ENCODE measurements at places on chromosomes 5 and 9.

DNA sequence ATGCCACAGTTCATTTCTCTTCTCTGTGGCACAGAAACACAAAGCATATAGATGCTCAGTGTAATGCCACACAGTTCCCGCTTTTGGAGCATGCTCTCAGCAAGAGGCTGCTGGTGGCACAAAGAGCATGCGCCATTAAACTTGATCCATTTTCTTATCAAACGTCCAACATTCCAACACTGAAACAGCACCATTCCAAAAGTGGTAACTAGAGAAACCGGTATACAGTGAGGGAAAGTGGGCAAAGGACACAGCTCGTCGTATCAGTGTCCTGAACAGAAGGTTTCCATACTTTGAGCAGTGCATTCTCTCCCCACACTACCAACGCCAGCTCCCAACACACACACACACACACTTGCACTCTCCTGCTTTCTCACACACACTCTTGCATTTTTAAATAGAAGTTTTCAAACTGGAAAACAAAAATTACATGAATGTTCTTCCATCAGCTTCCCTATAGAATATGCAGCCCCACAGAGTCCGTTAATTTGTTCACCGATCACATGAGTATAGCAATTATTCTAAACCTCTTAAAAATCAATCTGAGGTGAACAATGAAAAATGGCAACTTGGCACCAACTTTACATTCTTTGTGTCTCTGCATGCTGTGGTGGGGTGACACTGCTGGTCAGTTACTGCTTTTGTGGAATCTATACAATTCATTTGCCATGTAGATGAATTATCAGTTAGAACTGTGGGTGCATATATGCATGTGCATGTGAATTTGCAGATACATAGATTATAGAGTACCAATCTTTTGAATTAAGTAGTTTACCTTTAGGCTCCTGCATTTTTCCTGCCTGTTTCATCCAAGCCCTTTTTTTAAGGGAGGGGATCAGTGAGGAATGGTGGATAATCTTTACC is 5.7 kb downstream of the NFIB start:
- peaks cover 24% of the 10 kb centered on the region for H3K36me3 ChIP-seq
- H3K4me1 ChIP-seq = peaks cover 42% of the 10 kb centered on the region
- no peaks in the 10 kb centered on the region for H3K27me3 ChIP-seq

DNA sequence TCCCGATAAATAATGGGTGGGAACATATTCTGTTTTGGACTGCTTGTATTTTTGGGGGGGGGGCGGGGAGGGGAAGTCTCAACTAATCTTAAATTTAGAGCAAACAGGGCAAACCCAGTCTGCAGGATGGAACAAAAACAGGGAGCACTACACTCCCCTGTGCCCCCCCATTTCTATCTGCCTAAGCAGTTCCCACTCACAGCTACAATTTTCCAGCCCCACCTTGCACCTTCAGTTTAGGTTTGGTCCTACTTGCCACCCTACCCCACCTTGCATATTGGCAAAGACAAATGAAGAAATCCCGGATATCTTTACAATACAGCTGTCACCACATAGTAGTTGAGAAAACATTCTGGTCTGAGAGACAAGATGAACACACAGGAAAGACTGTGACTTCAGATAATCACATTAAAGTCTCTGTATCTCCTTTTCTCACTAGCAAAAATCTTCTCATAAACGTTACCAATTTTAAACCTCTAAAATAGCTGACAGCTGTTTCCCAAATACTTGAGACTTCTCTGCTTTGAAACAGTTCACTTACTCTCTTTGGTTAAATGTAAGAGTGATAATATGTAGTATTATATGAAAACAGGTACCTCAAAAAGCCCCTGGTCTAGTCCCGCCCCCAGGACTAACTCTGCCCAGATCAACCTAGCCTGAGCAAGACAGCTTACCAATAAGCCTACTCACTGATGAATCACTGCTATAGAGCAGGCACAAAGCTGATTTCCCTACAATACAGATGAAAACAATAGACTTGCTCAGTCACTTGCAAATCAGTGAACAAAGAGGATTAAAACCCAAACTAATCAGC is 5.2 kb upstream of the RAPGEF6 start:
- no peak overlapping the region for H3K27ac ChIP-seq
- no peaks in the 10 kb centered on the region for H3K27me3 ChIP-seq
- H3K36me3 ChIP-seq = peaks cover 10% of the 10 kb centered on the region
- peaks cover 6% of the 10 kb centered on the region for H3K4me1 ChIP-seq
- no peak for DNase-seq

- no peak overlapping the region for H3K27ac ChIP-seq
- no peak overlapping the region for H3K4me3 ChIP-seq
- no peaks in the 10 kb centered on the region for H3K27me3 ChIP-seq
- no peak for DNase-seq
- H3K4me1 ChIP-seq = no peaks in the 10 kb centered on the region
These were observed 40.5 kb downstream of the SEMA4D start for GRCh38 chr9:89457376-89457855.

DNA sequence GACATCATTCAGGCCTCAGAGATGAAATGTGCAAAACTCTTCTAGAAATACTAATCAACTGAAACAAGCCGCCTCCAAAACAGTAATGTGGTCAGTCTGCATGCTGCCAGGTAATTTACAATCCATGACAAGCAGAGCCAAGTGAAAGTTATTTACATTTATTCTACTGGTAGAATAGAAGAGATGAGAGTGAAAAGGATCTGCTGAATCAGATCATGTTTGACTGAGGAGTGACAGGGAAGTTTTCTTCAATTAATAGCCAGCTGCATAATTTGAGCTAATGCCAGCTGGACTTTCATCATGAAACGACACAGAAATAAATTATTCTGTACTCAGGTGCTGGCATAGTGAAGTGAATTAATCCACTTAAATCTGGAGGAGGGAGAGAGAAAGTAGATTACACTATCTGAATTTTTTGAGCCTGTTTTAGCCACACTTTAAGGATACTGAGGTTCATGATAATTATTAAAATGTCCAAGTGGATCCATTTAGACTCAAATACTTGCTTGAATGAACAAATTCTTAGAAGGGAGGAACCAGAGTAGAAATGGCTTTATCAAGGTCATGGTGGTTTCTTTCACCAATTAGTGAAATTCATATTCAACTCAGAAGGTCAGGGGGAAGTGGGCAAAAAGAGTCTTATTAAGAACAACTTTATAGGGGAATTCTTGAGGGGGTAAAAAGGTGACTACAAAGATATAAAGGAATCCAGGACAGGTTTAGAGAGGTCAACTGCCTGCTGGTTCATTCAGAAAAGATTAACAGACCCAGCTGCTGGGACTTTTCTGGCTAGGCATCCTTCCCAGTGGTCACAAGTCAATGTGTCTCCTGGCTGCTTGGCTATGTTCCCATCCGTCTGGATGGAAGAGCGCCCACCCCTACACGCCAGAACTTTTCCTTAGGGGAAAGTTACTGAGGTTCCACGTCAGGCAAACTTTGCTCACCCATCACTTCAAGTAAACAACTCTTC is 350.4 kb downstream of the PDE4D start:
- H3K36me3 ChIP-seq = no peaks in the 10 kb centered on the region
- H3K4me3 ChIP-seq = no peak overlapping the region
- DNase-seq = no peak
- peaks cover 26% of the 10 kb centered on the region for H3K4me1 ChIP-seq
- H3K27ac ChIP-seq = no peak overlapping the region
